ENCODE measurements at places on chromosomes 12 and 14. TPM values are rescaled to one million over a fixed set of nuclear protein-coding genes. Genes with fewer than 3 reads are reported as not detected.

PPFIA2 gene
- not detected for total RNA-seq

C12orf50 gene
- not detected for total RNA-seq

PRKCH gene
- total RNA-seq, result 5.6 TPM

MSI1 gene
- total RNA-seq, result 0.16 TPM

RNF212B gene
- not detected for total RNA-seq

GRCh38 chr12:128458301-128458974 is 191.5 kb downstream of the TMEM132C start:
- peaks cover 6% of the 10 kb centered on the region for H3K27me3 ChIP-seq
- no peak for DNase-seq
- H3K4me1 ChIP-seq, result no peaks in the 10 kb centered on the region

DNA sequence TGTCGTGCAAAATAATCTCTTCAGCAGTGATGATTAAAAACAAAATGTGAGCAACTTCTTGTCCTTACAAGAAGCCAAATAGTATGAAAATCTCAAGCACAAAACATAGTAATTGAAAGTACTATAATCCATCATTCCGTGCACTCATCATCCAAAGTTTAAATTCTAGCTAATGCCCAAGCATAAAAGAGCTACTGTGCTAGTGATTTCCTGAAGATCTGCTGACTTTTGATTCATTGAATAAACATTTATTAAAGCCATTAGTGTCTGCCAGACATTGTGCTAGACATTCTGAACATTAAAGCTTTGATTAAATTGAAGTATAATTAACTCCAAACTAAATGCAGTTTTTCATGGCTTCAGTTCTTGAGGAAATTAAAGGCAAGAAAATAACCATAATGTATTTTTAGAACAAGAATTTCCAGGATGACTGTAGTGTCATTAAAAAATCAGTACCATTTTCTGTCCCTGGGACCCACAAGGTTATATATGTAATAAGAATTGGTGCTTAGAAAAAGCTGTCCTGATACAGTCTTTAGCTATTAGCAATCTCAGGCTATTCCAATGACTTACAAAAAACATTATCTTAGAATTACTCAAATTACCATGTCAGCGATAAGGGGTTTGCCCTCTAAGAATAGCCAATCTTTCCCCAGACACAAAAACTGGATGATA is 71.7 kb downstream of the CMAS start:
- no peak overlapping the region for H3K27ac ChIP-seq
- no peak for DNase-seq
- no peaks in the 10 kb centered on the region for H3K4me1 ChIP-seq
- peaks cover 8% of the 10 kb centered on the region for H3K27me3 ChIP-seq
- no peaks in the 10 kb centered on the region for H3K36me3 ChIP-seq

Data from K562 (cell line).